ENCODE measurements at places on chromosomes 16 and 17.
A peak's percentile ranks its signal among the peaks of the same experiment; 100 is the strongest.

GRCh38 chr16:528111-529011 is 849 bp downstream of the CAPN15 start:
- DNase-seq = no peak

DNA sequence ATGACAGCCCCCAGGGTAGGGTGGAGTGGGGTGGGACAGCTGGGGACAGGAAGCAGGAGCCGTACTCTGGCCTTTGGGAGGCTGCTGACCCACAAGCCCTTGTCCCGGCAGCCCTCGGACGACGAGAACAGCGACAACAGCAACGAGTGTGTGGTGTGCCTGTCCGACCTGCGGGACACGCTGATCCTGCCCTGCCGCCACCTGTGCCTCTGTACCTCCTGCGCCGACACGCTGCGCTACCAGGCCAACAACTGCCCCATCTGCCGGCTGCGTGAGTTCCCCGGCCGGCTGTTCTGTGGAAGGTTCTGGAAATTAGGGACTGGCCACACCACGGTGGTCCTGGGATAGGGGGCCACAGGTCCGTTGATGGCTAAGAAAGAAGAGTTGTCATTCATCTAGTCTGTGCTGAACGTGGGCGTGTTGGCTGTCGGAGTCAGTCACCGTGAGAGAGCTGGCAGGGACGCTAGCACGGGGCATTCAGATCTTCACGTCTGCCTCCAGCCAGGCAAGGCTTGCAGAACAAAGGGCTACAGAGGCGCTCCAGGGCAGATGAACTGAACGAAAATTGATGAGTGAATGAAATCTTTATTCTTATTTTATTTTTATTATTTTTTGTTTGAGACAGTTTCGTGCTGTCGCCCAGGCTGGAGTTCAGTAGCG is 19.8 kb upstream of the NUDT16L1 start:
- DNase-seq = no peak

DNA sequence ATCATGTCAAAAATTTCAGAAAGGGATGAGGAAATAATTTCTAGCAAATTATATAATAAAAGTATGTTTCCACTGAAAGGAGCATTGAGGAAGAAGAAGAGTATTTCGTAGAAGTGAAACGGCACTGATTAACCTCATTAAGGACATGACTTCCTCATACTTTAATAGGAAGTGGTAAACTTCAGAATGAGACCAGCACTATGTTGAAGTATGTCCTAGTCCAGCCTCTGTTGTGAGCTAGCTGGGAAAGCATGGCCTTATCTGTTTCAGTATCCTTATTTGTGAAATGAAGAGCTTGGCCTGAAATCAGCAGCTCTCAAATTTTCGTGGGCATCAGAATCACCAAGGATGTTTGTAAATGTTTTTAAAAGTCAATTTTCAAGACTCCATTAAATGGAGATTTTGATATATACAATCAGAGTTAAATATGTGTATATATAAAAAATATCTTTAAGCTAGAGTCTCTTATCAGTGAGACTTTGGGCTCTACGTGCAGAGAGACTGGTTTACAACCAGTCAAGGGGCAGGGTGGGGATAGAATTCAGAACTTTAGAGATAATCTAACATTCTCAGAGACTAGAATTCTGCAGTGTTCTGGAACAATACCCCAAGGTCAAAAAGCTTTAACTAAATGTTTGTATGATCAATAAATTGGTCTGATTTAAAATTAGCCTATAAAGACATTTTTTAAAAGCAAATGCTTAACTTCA is 365.4 kb downstream of the CDH13 start:
- DNase-seq = no peak

- DNase-seq = no peak
Measured at GRCh38 chr17:69551212-69552010, 136.9 kb downstream of the MAP2K6 start.

DNA sequence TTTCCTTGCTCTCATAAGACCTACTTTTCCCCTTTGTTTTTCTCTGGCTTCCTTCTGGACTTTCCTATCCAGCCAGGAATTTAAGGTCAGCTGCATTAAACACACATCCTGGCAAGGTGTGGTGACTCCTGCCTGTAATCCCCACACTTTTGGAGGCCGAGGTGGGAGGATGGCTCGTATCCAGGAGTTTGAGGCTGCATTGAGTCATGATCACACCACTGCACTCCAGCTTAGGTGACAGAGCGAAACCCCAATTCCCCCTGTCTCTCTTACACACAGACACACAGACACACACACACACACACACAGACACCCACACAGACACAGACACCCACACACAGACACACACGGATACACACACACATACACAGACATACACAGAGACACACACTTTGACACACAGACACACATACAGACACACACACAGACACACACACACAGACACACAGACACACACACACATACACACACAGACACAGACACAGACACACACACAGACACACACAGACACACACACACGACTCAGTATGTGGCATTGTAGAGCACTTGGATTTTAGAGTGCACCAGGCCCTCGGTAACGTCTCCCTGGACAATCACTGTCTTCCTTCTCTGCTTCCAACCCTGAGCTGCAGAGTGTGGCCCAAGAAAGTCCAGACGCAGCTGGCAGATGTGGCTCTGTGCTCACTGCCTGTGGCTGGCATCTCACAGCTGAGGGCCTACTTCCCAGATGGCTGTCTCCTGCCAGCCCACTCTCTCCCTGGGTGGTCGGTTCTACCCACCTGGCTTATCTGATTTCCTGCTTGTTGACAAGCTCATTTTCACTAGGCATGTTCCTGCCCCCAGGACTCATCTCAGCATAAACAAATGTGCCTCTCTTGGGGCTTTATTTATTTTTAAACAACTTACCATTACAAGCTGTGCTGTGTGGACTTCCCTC is 39.0 kb downstream of the NLRP1 start:
- no peak for DNase-seq

GRCh38 chr17:31530391-31530985 is 139.0 kb downstream of the RAB11FIP4 start:
- no peak for DNase-seq

DNA sequence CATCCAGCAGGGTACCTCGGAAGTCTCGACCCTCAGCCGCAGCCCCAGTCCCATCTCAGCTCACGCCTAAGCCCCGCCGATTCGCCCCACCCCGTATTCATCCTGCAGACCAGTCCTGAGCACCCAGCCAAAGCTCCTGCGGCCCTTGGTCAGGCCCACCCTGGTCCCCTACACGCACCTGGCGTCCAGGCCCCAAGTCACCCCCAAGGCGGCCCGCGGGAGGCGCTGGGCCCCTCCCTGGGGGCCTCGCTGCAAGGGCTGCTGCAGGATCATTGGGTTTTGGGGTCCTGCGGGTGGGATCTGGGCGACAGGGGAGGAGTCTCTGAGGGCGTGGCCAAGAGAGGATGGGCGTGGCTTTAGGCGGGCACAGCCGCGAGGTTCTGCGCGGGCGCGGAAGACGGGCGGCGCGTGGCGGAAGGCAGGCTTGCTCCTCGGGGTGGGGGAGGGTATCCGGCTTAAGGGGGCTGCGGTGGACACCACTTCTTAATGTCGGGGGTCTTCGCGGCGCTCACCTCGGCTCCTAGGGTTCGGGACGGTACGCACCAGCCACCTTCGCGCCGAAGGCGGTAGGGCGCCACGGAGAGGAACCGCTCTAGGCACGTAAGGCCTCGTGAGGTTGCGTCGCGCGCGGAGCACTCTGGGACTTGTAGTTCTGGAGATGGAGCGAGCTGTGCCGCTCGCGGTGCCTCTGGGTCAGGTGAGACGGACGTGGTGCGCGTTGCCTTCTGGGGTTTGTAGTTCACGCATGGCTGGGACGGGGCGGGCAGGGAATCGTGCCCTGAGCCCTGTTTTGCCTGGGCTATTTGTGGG is at the start of the genes HCFC1R1 and THOC6:
HCFC1R1 (minus strand) TSS at position 274 of the 810 bp plus-strand sequence; CDS start at position 273, 1 bp downstream.
THOC6 (plus strand) TSS at position 367 of the 810 bp plus-strand sequence; CDS start at position 659, 292 bp downstream.
- peak; percentile 97 for DNase-seq

DNA sequence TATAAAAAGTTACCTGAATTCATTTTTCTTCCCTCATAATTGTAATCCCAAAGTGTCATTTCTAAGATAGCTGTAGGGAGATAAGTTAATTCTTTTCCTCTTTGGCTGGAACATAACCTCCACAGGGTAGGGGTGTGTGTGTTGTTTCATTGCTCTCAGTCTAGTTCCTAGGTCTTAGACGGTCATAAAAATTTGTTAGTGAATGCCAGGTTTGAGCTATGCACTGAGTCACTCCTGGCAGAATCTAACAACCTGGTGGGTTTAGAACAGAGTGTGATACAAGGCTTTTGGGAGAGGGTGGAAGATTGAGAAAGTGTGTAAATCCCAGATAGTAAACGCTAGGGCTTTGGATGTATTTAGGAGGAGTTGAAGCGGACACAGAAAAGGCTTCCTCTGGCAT is 894 bp upstream of the PHKG2 start:
- no peak for DNase-seq

Measured in COR-L47 (cell line).